Activated CD4-positive, alpha-beta T cell treated with anti-CD3 and anti-CD28 coated beads for 24 hours (primary cell): ENCODE measurements at places on chromosomes 3 and 15.
A peak's percentile ranks its signal among the peaks of the same experiment; 100 is the strongest.

DNA sequence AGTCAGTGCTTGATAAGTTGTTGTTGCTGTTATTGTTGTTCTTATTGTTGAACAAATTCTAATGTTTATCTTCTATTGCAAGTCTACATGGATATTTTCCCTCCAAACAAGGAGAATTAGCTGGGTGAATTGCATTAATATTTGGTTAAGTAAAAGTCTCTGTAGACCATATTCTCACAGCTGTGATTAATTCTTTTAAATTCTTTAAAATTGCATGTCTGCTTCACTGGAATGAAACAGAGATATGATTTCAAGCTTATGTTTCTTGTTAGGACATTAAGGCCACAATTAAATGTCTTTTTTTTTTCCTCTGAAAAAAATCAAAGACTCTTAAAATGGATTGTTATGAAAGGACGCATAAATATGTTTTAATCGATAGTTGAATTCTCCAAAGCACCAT is 153.4 kb downstream of the EBLN2 start:
- DNase-seq = no peak

GRCh38 chr3:130323503-130323902 is 22.0 kb upstream of the COL6A5 start:
- no peak for DNase-seq

- DNase-seq = no peak
Measured at GRCh38 chr3:53337167-53337940, 10.0 kb downstream of the DCP1A start.

GRCh38 chr15:68552773-68553172 is 26.0 kb upstream of the CORO2B start:
- no peak for DNase-seq

DNA sequence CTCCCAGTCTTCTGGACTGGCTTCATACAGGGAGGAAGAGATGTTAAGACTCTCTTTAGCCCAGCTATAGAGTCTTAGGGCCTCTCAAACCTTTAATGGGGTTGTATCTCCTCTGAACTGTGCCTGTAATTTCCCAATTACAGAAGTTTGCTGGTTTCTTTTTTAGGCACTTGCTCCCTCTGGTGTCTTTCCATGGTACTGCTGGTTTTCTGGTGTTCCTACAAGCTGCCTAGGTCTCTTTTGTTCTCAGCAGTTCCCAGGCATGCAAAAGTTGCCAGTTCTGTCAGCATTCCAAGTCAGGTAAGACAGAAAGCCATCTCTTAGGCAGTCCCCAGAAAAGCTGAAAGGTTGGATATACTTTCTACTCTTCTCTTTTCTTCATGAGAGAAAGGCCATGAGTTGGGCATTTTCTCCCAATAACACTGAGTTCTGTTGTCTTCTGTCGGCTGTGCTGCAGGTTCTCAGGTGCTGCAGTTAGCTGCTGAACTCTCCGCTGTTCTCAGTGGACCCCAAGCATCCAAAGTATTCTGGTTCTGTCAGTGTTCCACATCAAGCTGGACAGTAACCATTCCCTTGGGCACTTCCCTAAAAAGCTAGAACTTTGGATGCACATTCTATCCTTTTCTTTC is 54.4 kb upstream of the EHHADH start:
- DNase-seq = peak; percentile 33

DNA sequence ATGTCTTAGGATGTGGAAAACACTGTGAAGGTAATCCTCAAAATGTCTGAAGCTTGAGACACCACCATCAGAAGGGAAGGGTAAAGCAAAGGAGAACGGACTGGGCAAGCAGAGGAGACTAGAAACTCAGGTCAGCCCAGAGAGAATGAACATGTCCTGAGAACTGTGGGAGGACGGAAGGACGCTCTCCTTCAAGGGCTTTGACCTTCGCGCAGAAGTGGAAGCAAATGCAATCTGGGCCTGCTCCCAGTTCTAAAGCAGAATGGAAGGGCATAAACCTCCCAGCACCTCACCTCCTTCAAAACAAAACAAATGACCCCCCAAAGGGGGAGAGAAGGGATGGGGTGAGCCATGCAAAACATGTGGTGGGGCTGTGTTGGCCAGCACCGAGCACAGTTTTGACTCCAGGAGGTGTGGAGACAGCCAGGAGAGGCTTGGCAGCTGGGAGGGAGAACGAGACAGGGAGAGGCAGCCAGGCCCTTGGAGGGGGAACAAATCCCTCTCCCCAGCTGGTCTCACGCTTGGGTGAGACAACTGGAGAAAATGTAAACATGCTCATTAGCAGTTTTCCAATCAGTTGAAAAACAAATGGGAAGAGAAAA is 222.4 kb upstream of the WNT5A start:
- DNase-seq = no peak

- no peak for DNase-seq
Measured at GRCh38 chr15:80615783-80616391, 79.2 kb upstream of the ABHD17C start.

DNA sequence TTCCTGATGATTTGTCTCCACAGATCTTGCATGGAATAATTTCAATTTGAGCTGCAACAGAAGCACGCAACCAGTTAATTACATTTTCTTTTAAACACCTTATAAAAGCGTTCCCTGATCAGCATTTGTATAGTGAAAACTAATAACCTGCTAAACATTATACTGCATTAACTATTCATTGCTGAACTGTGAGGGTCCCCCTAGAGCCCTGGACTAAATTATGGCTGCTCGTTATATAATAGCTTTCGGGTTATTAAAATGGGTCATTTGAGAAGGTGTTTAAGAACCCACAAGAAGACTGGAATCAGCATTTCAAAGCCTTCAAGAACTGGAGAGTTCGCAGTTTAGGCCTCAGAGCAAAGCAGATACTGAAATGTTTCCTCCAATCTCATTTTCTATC is 52.9 kb upstream of the ICE2 start:
- no peak for DNase-seq

- no peak for DNase-seq
Measured at GRCh38 chr15:48437178-48437577, 105.9 kb downstream of the DUT start.

DNA sequence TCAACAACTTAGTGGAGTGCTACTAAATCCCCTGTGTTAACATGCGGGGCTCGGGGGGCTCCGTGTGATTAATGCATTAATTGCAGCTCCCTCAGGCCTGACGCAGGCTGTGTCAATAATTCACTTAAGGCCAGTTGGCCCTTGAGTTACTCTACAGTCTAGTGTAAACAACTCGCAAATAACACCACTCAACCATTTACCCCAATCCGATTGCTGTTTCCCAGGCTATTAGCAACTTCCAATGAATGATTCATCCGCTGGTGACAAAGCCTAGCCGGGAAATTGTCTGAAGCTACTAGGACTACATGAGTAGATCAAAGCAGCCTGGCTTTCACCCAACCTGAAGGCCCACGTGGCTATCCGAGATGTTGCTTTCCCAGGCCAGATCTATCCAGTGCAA is 121.3 kb upstream of the SOX14 start:
- DNase-seq = no peak
